ENCODE measurements at places on chromosomes 4 and X.

GRCh38 chr4:56531823-56532222, 26.2 kb downstream of the ARL9 start:
- no peak for DNase-seq

GRCh38 chr4:110632506-110633357, 9.9 kb upstream of the PITX2 start:
- no peak for DNase-seq

DNA sequence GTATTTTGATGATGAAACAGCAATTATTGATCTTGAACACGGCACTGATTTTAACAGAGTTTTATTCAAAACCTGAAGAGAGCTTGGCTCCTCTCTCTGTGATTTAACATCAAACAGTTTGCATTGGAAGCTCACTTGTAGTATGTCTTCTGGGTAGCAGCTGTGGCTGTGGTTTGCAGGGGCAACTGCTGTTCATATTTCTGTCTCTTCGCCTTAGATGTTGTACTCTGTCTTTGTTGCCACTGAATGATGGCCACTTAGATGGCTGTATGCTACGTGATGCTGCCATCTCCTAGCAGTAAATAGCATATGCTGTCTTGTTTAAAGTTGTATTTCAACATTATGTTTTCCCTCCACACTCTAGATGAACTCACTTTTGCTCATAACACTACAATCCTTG, 1743.0 kb upstream of the TENM3 start:
- DNase-seq = no peak

DNA sequence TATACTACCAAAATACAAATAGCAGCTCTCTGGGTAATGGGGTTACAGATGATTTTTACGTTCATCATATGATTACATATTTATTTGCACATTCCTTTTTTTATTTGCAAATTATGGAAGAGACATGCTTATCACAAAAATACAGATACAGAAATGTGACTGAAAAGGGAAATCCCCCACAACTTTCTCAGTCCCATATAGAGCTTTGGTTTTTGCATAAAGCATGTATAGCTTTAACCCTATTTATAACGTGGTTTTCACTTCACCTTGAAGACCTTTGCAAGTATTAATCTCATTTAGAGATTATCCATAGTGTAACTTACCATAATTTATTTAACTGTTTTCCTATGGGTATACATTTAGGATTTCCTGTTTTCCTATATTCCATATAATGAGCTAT, 55.4 kb downstream of the PDK3 start:
- DNase-seq = no peak

DNA sequence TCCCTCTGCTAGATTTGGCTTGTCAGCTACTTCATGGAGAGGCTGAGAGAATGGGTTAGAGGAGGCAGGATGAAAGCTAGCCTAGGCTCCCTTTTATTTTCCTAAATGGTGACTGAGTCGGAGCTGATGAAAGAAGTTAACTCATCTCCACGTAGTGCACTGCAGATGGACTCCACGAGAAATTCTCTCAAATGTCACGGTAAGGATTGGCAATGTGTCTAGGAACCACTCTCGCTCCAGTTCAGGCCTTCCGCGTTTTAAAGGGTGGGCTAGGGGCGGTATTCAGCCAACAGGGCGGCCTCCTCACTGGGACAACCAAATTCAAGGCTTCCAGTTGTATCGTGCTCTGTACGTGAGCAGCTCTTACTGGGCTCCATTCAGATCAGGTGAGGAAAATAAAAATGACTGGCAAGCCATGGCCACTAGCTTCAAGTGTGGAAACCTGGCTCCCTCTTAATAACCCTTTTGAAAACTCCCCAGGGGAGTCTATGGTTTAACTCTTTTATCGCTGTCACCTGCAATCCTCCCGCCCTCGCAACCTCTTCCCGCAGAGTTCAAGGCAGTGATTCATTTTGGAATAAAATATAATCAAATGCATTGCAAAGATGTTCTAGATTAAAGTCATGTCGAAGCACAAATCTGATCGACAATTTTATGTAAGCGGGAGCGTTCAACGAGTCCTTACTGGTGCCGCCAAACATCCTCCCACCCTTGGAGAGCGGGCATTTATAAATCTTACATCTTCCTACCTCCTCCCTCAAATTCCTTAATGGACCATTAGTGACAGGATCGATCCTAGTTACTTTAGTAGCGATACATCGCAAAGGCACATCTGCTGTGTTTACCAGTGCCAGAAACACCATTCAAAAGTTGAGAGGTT, 1.2 kb downstream of the SPOCK3 start:
- DNase-seq = no peak

GRCh38 chr4:170102426-170102825, 12.7 kb upstream of the AADAT start:
- no peak for DNase-seq

DNA sequence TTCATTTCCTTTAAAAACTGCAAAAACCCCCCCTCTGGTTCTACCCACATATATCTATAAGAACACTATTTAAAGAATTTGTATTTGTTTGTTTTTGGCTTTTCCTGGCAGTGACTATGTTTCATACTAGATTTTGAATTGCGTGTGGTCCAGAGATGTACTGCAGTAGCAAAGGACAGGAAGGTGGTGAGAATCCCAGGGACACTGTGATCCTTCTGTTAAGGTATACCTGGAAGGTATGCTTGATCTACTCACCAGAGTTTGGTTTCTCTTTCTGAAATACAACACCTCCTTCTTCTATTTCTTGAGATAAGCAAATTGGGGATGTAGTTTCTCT, 129.6 kb upstream of the RASGEF1B start:
- DNase-seq = no peak

- no peak for DNase-seq
Observed at GRCh38 chr4:63757929-63758328, 651.3 kb downstream of the TECRL start.

DNA sequence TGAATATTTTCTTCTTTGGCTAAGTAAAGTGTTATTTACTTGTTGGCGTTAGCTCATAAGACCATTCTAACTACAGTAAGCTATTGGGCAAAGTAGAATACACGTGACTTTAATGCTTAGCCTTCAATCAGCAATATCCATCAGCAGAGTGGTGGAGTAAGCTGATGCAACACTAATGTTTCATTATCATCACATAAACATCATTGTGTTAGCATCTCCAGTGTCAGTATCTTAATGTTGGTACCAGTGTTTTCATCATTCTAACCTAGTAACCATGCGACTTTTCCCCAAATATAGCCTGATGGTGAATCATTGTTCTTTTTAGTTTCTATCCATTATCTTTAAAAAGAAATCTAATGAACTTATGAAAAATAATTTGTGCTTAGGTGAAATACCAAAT, 48.5 kb downstream of the APOOL start:
- DNase-seq = no peak

DNA sequence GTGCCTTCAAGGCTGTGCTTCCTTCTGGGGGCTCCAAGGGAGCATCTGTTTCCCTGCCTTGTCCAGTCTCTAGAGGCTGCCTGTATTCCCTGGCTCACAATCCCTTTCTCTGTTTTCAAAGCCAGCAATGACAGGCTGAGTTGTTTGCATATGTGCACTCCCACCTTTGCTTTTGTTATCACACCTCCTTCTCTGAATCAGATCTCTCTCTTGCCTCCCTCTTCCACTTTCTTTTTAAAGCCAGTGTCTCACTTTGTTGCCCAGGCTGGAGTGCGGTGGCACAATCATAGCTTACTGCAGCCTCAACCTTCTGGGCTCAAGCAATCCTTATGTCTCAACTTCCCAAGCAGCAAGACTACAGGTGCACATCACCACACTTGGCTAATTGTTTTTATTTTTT, 37.1 kb upstream of the LEF1 start:
- DNase-seq = no peak

DNA sequence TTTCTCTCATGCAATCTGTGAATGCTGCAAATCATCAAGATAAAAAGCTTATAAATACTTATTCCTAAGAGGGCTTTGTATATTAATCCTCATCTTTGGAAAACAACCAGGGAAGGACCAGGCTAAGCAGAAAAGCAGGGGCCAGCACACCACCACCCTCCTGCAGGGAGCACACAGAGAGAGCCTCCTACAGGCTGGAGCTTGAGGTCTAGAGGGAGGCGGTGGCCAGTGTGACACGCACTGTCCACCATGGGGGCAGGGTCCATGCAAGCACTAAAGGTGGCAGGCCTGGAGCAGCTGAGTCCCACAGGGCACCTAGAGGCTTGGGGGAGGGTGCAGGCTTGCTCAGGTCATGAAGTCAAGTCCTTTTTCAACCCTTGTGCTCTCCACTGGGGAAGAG, 236.9 kb downstream of the TACR3 start:
- no peak for DNase-seq

GRCh38 chrX:28205905-28206304, 224.7 kb upstream of the DCAF8L1 start:
- no peak for DNase-seq

DNA sequence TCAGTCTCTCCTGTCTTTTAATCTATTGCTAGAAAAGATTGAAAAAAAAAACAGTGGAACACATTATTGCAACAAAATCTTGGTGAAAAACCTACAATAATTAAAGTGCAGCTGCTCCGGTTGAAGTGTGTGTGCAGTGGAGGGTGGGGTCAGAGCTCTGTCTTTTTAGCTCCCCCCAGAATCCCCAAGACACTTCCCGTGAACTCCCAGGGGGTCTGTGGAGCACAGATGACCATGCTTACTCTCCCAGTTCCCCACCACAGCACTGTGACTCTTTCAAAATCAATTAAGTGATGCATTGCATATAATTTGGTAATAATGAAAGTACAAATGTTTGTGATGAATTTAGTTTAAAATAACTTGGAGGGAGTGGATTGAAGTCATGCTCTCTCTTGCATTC, 15.7 kb upstream of the SLC10A4 start:
- DNase-seq = no peak

GRCh38 chr4:7043284-7044136, at the start of gene TADA2B:
TADA2B (plus strand) TSS chr4:7043372; CDS start chr4:7043580, 208 bp downstream.
- no peak for DNase-seq

All from AG09309 (cell line).